ENCODE measurements at places on chromosomes 4 and X.
A peak's percentile ranks its signal among the peaks of the same experiment; 100 is the strongest.

DNA sequence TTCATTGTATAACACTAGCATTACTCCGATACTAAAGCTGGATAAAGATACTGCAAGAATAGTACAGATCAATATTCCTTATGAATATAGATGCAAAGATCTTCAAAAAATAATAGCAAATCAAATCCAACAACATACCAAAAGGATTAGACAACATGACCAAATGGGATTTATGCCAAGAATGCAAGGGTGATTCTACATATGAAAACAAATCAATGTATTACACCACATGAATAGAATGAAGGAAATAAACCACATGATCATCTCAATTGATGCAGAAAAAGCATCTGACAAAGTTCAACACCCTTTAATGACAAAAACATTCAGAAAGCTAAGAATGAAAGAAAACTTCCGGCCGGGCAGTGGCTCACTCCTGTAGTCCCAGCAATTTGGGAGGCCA lies 42.8 kb downstream of the CUL4B start:
- no peak for DNase-seq

DNA sequence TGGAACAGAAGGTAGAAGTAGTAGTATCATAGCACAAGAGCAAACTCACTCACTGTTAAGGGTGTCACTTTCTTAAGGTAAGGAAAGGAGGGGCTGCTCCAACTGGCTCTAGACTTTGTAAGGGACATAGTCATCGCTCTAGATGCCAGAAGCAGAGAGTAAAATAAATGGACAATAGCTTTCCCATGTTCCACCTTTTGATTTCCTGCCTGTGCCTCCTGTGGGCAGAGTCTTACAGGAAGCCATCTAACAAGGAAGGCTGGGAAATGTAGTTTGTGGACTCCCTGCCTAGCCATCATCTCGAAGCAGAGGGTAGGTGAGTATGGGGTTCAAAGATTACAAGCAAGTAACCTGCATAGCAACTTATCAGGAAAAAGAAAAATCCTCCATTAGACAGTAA lies 1.7 kb upstream of the METTL14 start:
- DNase-seq: no peak

- DNase-seq: no peak
These were observed 35.5 kb upstream of the CD99L2 start for GRCh38 chrX:150933945-150934350.

- DNase-seq: no peak
These were observed 8.8 kb downstream of the SH3D19 start for GRCh38 chr4:151316645-151317044.

- no peak for DNase-seq
These were observed 122.1 kb downstream of the REELD1 start for GRCh38 chr4:146336410-146336807.

- no peak for DNase-seq
These were observed 246.9 kb upstream of the GIMD1 start for GRCh38 chr4:106615410-106615945.

DNA sequence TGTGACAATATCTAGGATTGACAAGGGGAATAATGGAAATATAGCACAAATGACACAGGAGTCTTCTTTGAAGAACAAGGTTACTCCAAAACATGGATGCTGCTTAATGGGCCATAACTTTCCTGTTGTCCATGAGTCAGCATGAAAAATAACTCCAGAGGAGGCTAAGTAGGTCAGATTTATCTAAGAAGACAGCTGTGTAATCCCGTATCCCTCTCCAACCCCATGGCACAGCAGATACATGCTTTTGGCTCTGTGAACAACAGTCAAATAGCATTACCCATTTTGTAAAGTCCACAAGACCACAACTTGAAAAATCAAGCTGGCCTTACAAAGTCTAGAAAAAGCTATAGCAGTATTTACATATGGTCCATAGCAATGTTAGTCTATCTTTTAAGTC lies 2.1 kb upstream of the TMEM131L start:
- DNase-seq: no peak

DNA sequence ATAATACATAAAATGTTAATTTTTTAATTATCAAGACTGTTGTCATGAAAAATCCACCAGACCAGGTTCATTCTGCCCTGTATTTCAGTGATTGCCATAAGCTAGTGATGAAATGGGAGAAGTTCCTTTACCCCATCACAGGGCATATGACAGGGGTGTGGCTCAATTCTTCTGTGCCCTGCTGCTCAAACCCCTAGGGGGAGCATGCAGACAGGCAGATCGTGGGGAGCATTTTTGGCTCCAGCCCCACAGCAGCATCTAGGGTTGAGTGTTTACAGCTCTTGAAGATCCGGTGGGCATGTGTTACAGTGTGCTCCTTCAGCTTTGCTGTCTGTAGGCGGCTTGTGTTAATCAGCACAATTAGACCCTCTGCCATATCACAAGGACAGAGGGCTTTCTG lies 700.7 kb downstream of the PCDH18 start:
- DNase-seq: no peak

GRCh38 chr4:80492761-80493160 lies 157.2 kb downstream of the CFAP299 start:
- no peak for DNase-seq

GRCh38 chr4:68272380-68272779 lies 26.9 kb upstream of the TMPRSS11B start:
- no peak for DNase-seq

DNA sequence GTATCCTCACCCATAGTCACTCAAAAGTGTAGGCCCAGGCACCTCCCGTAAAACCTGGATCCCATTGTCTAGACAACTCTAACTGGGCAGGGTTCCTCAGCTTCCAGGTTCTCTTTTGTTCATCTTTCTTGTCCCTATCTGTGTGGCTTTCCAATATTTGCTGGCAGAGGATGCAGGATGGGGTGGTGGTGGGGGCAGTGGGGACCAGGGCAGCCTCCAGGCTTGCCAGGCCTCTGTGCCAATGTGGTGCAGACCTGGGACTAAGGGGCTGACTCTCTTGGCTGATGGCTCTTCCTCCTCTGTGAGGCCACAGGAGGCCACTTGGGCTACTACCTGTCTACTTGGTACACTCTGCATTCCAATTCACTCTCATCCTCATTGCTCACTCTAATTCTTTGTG lies 76.4 kb downstream of the NBDY start:
- no peak for DNase-seq

- no peak for DNase-seq
These were observed 38.7 kb downstream of the SEC24B start for GRCh38 chr4:109472343-109472761.

DNA sequence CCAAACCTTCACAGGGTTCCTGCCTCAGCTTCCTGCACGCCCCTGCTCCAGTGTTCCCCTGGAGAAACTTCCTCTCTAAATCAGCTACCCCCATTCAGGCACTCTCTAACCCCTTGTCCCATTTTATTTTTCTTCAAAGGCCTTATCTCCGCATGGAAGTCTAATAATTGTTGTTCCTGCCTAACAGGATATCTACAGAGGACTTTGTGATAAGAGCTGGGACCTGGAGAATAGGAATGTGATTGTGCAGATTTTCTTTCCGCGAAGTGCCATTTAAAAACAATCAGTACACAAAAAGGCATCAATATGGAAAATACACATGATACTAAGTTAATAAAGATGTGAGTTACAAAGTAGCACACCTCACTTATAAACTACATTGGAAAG lies 32.6 kb downstream of the LDB2 start:
- DNase-seq: no peak

- DNase-seq: peak; percentile 51
These were observed 48.8 kb downstream of the MAP7D2 start for GRCh38 chrX:20067709-20068561.

DNA sequence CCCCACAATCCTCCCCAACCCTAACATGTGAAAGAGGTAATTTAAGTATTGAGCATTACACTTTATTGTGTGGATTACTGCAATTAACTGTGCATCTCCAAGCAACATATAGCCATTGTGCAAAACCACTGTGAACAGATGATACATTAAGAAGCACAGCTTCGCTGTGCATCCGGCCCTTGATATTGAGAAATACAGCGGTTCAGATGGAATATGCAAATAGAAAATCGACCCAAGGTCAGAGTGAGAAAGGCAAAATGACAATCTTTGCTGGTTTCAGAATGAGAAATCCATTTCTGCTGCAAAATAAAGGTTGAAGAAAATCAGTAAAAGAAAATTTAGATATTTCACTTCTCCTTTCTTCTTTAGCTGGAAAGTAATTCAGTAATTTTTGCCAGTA lies 805.9 kb upstream of the GRID2 start:
- DNase-seq: no peak

GRCh38 chrX:20515841-20516461 lies 249.2 kb upstream of the RPS6KA3 start:
- no peak for DNase-seq

- no peak for DNase-seq
These were observed 91.4 kb downstream of the BCOR start for GRCh38 chrX:40006106-40007017.

DNA sequence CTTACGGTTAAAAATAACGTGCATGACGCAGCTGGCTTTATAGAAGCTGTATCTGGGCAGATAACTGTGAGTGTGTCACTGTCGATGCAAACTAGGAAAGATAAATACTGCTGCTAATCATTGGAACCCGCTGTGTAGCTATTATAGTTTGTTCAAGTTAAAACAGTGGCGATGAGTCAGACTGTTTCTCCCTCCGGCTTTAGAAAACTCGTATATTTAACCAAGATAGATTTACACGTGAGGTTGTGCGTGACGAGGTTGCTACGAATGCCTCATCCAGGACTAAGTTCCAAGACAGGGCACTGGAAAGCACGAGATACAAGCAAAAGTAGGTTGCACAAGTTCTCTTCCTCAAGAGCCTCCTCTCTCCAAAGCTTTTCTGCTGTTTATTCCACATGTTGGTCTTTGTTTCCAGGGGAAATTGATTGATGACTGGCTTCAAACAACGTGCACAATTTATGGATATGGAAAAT lies 270.7 kb downstream of the FBXW7 start:
- DNase-seq: no peak

GRCh38 chr4:87377816-87378215 lies 13.2 kb downstream of the HSD17B11 start:
- no peak for DNase-seq

- no peak for DNase-seq
These were observed 3.8 kb downstream of the GALNTL6 start for GRCh38 chr4:171817026-171817425.

GRCh38 chrX:36266155-36266554 lies 346.6 kb downstream of the CFAP47 start:
- DNase-seq: no peak

GRCh38 chr4:85409251-85409650 lies 65.7 kb upstream of the ARHGAP24 start:
- DNase-seq: no peak

- DNase-seq: no peak
These were observed 91.3 kb downstream of the MOSPD2 start for GRCh38 chrX:14964500-14964899.

GRCh38 chrX:148691456-148691855 lies 191.0 kb downstream of the AFF2 start:
- DNase-seq: no peak

DNA sequence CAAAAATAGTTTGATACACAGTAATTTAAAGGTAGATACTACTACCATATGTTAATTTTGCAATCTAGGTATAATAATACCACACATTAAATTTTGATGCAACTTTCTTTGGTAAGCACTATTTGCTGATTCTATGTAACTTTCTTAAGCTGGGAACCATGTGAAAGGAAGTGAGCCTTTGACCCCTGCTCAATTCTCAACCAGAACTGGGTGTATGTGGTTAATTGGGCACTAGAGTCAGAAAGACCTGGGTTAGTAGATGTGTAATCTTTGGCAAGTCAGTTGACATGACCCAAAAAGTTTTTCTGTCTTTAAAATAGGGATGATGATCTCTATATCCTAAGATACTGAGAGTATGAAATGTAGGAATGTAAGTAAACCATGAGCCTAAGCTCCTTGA lies 22.4 kb downstream of the TLR2 start:
- no peak for DNase-seq

- DNase-seq: no peak
These were observed 110.4 kb upstream of the RXFP1 start for GRCh38 chr4:158411269-158411668.

GRCh38 chrX:66553973-66554372 lies 84.9 kb downstream of the EDA2R start:
- no peak for DNase-seq

DNA sequence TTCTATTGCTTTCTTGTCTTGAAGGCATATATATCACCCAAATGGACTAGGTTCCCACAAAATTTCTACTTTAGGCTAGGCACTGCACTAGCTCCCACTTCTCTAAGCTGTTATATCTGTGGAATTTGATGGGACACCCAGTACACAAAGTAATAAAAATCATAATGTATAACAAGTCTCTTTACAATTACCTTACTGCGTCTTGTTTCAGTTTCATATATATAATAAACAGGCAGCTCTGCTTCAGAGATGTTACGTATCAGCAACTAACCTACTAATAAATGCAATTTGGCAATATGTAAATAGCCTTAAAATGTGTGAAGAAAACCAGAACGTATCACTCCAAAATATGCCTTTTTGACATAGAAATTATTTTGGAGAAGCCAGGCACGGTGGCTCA lies 42.0 kb upstream of the UGDH start:
- DNase-seq: no peak

GRCh38 chr4:150973626-150974251 lies 41.3 kb downstream of the LRBA start:
- no peak for DNase-seq

- no peak for DNase-seq
These were observed 848 bp upstream of the KCND1 start for GRCh38 chrX:48972220-48973164.

- DNase-seq: no peak
These were observed 32.7 kb upstream of the JADE1 start for GRCh38 chr4:128776794-128777216.

DNA sequence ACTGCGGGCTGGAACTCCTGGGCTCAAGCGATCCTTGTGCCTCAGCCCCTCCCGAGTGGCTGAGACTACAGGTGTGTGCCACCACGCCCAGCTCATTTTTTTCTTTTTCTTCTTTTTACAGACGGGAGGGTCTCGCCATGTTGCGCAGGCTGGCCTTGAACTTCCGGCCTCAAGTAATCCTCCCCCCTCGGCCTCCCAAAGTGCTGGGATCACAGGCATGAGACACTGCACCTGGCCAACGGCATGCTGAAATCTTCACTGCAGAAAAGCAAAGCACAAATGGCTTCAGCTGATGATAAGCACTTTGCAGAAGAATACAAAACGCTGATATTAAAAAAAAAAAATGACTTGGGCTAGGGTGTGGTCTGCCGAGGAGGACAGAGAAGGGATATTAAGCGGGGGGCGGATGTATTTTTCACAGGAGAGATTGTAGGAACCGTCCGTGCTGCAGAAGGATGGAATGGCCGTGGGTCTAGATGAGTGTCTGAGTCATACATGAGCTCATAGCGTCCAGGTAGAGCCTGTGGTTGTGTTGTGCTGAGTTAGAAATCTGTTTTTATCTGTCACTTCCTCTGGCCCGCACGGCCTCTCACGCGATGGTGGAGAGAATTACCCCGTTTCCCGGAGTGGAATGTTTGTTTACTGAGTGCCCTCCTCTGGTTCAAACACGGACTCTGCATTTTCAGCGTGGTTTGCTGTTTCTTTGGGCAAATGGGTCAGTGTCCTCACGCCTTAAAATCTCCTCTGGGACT lies 8.5 kb upstream of the AKAP17A start:
- DNase-seq: no peak

DNA sequence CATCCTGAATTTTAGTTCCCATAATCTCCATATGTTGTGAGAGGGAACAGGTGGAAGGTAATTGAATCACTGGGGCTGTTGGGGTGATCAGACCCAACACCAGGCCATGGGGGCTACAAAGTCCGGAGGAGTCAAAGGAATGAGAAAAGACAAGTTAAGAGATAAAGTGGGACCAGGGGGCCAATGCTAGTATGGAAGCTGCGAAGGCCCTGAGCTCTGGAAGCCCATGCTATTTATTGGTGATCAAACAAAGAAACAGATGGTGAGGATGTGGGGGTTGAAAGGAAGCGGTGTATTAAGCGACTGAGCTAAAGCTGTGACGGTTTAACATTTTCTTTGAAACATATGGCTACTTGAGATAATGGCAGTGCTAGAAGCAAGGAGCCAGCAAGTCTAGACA lies 132.8 kb downstream of the PDGFC start:
- no peak for DNase-seq
